ENCODE measurements at places on chromosomes 6 and 20. TPM values are rescaled to one million over a fixed set of nuclear protein-coding genes. Genes with fewer than 3 reads are reported as not detected.

DNA sequence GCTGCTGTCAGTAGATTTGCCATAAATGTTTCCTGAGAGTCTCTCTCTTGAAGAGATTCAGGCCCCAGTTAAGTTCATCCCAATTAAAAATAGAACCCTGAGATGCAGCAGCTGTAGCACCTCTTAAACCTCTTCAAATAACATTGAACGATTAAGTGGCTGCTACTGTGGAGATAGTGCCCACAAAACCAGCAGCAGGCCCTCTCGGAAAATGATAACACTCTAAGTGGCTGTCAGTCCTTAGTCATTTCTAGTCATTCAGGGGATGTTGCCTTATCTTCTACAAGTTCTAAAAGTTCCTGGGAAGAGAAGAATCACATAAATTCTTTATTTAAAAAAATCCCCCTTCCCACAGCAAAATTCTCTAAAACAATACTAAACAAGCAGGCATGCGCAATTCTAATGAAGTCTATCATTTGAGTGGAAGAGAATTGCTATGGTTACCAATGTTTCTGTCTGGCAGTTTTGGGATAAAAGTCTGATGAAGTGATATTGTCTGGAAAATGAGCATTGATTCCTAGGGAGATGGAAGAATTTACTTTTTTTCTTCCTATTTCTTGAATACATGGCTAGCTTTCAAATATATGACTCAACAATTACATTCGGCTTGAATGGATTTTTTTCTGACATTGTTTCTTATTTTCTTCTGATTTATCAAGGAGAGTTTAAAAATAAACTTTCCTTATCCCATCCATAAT is 131.9 kb downstream of the TRMT11 start:
- DNase-seq = no peak

DNA sequence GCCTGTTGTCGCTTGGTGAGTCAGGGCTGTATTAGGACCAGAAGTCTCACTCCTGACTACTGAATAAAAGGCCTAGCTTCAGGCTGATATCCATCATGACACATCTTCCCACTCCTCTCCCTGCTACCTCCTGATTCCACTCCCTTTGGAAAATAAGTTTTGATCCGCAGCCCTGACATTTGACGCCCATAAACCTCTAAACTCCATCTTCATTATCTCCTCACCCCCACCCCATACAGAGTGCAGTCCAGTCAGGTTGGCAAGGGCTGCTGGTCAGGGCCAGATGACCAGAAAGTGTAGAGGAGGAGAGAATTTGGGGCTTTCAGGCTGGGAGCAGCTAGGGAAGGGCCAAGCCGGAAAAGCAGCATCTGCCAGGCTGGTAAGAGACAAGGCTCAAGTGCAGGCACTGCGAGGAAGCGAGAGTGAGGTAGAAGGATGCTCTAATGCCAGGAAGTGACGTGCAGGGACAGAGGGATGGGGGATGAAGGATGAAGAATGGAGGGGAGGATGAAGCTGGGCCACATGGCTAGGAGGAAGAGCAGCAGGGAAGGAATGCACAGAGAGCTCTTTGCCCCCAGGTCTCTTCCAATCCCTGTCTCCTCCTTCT is 1.2 kb downstream of the GGT7 start:
- no peak for DNase-seq

NRSN1 gene
- total RNA-seq = 0.12 TPM

- DNase-seq = no peak
Observed at GRCh38 chr20:23144856-23145255, 58.7 kb upstream of the CD93 start.

ZFP57 gene
- 0.12 TPM for total RNA-seq

DNA sequence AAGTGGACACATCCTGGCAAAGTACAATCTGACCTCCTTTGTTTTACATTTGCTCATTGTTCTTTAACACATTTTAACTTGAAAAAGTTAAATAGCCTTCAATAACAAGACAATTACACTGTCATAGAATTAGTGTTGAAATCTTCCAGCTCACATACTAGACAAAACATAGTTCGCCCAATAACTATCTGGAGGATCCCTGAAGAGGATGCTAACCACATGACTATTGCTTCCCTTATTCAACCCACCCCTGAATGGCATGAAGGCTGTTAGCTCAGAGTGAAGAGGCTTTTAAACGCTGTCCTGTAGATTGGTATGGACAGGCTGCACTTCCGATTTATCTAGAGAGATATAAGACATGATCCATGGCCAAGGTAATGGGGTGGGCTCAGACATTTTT is 15.0 kb upstream of the DSE start:
- no peak for DNase-seq

DNA sequence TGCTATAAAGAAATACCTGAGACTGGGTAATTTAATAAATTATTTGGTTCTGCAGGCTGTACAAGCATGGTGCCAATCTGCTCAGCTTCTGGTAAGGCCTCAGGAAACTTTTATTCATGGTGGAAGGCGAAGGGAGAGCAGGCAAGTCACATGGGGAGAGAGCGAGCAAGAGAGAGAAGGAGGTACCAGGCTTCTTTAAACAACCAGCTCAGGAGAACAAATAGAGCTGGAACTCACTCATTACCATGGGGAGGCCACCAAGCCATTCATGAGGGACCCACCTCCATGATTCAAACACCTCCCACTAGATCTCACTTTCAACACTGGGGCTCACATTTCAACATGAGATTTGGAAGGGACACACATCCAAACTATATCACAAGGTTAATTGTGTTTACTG is 44.9 kb upstream of the CRISP1 start:
- DNase-seq = no peak

DNA sequence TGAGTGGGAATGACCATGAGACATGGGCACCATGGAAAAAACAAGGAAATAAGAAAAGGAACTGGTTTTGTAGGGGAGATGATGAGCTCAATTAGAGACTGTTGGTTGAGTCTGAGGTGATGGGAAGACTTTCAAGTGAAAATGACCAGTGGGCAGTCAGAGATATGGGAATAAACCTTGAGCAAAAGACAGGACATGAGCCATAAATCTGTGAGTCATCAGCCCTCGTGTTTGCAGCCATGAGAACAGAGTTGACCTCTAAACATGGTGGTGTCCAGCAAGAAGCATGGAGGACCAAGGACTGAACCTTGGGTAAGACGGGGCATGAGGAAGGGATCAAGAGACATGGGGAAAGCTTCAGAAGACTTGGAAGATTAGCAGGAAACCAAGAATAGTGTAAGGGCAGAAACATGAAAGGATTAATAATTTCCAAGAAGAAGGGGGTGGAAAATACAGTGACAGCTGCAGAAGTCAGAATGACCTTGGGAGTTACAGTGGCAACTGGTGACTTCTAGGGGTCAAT is 280.6 kb upstream of the PRDM1 start:
- no peak for DNase-seq

DNA sequence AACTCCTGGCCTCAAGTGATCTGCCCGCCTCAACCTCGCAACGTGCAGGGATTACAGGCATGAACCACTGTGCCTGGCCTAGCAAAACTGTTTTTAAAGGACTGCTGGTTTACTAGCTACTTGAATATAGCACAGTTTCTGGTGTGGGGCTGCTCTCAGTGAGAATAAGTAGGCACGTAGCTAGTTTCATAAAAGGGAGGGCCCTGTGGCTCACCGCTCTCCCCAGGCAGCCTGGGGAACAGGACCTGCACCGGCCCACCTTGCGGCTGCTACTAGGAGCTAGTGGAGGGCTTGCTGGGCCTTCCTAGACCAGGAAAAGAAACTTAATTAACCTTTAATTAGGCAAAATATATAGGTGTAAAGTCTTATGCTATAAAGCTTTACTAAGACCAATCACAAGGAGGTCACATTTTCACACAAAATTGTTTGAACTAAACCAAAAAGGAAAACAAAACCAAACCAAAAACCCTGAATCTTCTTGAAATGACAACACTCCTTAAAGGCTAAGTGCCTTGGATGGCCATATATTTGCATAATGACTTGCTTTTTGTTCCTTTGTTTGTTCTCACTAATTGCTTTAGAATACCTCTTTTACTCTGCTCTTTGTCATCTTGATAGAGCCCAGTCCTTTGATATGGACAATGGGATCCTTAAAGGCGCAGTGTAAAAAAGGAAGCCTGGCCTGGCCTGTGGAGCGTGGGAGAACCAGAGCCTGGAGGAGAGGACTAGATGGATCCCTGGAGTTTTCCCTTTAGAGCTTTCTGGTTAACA is 69.5 kb upstream of the SAMD5 start:
- DNase-seq = no peak

- DNase-seq = no peak
Observed at GRCh38 chr6:15062516-15063252, 183.2 kb upstream of the JARID2 start.
